Caco-2 (cell line): ENCODE measurements at places on chromosomes 3 and 15.

DNA sequence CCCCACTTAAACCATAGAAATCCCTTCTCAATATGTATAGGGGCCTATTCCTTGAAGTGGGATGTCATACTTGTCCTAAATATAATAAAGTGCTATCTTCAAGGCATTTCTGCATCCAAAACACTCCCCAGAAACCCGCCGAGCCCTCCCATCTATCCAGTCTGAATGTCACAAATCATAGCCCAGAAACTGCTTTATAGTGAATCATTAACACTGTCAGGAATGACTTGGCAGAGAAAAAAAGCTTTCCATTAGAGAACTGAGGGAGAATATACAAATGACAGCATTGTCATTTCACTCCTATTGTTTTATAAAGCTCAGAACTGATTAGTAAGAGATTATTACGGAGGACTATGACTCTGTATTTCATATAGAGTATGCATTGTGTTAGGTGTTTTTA lies 48.4 kb upstream of the MEIS2 start:
- DNase-seq, result no peak

DNA sequence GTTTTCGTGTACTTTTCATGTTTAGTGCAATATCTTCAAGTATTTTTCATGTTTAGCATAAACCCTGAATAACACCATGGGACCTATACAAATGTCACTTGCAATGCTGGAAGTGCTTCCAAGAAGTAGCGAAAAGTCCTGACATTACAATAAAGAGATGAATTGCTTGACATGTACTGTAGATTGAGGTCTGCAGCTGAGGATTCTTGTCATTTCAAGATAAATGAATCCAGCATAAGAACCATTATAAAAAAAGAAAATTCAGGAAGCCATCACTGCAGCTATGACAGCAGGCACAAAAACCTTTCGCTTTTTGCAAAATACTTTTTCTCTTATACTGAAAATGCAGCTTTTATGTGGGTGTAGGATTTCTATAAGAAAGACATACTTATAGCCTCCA lies 37.4 kb downstream of the IFT57 start:
- no peak for DNase-seq

GRCh38 chr15:26767169-26767670 lies 5.6 kb downstream of the GABRB3 start:
- DNase-seq, result no peak

GRCh38 chr3:133643611-133644010 lies 18.1 kb downstream of the TOPBP1 start:
- no peak for DNase-seq

GRCh38 chr3:23806534-23807423 lies 1.0 kb downstream of the UBE2E1 start:
- DNase-seq, result no peak

DNA sequence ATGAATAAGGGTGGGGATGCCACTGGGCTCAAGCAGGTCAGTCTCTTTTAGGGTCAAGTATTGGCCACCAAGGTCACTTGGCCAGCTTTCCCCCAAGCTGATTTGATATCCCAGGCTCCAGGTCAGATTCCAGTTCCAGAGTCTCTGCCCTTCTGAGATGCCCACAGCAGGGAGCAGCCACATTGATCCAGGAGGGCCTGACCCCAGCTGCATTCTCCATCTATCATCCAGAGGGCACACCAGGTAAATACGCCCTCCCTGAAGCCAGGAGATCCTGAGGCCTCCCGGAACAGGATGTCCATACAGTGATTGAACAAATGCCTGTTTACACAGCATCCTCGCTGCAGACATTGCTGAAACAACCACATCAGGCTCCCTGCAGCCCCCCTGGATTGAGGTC lies 264.6 kb upstream of the TLE3 start:
- DNase-seq, result no peak

GRCh38 chr3:50194128-50194902 lies 2.9 kb downstream of the GNAT1 start:
- peak; percentile 61 for DNase-seq

DNA sequence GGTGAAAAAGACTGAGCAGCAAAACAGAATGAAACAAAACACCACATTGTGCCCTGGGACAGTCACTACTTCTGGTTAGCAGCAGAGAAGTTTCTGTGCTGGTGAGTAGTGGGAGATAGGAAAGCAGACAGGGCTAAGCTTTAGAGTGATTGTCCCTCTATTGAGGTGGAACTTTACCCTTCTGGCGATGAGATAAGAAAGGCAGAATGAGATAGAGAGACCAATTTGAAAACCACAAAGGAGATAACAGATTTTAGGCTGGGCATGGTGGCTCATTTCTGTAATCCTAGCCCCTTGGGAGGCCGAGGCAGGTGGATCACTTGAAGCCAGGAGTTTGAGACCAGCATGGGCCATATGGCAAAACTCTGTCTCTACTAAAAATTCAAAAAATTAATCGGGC lies 208.5 kb downstream of the TBL1XR1 start:
- DNase-seq, result no peak

- DNase-seq, result no peak
Measured at GRCh38 chr15:64892847-64893403, 18.8 kb upstream of the ANKDD1A start.

DNA sequence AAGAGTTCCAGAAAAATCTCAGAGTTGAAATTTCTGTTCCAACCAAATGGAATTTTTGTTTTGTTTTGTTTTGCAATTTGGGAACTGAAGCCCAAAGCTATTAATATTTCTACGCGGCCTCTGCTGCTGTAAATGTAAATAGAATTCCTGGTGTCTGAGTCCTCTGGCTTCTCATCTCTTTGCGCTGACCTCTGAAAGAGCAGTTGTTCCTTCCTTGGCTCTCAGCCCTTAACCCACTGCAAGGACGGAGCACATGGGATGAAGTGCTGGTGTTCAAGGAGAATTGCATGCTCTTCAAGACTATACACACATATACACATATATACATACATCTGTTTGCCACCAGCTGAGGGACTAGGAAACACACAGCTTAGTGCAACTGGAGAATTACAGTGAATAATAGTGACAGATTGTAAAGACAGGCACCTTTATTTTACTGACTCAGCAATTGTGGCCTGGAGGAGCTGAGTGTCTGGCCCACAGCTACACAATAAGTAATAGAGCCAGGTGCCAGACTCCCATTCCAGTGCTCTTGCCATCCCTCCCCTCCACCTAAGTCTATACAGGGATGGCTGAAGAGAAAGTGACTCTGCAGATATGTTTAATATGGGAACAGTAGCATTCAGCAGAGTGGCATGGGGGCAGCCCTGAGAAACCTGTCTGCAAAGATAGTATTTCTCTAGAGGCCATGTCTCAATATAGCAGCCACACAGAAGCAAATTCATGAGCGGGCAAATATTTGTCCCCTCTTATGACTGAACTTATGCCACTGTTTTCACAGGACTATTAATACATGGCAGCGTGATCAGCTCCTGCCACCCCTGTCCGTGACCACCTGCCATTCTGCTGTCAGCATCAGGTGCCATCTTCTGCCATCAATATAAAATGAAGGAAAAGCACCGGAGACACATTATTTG lies 42.3 kb downstream of the NEK10 start:
- DNase-seq, result no peak

DNA sequence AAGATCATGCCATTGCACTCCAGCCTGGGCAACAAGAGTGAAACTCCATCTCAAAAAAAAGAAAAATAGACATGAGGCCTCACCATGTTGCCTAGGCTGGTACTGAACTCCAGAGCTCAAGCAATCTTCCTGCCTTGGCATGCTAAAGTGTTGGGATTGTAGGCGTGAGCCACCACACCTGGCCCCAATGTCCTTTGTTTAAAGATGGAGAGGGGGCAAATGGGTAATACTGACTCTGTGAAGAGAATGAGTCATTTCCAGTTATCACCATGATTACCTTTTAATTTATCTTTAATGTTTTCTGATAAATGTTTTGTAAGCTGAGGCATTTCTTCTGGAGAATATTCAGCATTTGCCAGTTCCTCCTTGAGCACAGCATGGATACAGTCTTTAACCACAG lies 2.2 kb downstream of the DYNLT2B start:
- no peak for DNase-seq

- no peak for DNase-seq
Measured at GRCh38 chr15:41182266-41182665, 48.3 kb downstream of the EXD1 start.

- DNase-seq, result peak; percentile 7
Measured at GRCh38 chr15:58551764-58552504, 120.1 kb downstream of the LIPC start.

DNA sequence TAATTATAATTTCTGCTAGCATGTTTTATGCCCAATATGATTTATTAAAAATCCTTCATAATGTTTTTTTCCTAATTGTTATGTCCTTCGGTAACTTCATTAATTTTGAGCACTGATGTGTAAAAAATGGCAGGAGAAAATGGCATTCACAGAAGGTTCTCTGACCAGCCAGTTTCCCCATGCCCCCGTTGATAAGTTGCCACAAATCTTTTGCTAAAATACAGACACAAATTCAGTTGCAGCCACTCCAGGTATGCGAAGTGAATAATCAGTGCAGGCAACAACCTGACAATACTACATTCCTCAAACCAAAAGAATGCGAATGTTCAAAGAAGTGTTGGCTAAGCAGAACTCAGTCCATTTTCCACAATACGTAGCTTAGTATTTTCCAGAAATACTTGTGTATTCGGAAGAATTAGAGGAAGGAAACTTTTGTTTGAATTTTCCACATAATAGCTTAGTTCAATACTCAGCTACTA lies 32.7 kb downstream of the CHL1 start:
- DNase-seq, result no peak

- DNase-seq, result no peak
Measured at GRCh38 chr3:133851266-133851906, 44.3 kb downstream of the RAB6B start.

GRCh38 chr3:94063496-94064119 lies 747 bp downstream of the NSUN3 start:
- DNase-seq, result no peak

- no peak for DNase-seq
Measured at GRCh38 chr3:133965013-133965570, 64.6 kb downstream of the SLCO2A1 start.

GRCh38 chr3:142963516-142964448 lies at the start of gene PAQR9:
Gene PAQR9 (minus strand): TSS chr3:142963674. CDS start chr3:142963336, 338 bp downstream.
- DNase-seq, result no peak

GRCh38 chr3:42672515-42672914 lies 12.8 kb upstream of the KLHL40 start:
- DNase-seq, result no peak

DNA sequence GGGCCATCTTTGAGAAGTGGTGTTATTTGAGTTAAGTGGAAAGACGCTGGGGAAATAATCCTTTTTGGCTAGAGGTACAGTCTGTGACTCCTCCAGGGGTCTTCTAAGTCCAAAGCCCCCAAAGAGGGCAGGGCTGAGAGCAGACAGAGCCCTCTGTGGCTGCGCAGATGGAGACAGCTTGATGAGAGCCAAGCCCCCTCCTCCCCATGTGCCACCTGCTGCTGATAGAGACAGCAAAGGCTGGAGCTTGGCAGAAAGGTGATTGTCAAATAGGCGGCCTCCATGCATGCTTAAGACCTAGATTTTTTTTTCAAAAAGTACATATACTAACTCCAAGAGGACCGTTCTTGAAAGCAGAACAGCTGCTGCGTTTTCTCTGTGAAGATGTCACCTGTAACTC lies 72.4 kb downstream of the CRYGS start:
- DNase-seq, result no peak

DNA sequence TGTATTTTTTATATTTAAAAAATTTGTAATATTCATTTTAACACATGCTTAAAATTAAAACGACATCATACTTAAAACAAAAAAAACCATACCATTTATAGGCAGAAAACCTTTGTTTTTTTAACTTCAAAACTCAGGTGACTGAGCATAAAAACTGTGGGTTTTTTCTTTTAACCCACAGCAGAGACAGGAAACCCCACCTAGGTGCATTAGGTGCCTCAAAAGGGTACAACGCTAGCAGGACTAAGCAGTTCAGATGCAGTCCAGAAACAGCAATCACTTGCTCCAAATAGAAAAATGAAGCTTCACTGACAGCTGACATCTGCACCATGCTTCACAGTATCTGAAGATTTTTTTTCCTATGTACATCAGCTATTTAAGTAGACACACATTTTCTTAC lies 52.3 kb downstream of the GLB1 start:
- no peak for DNase-seq

DNA sequence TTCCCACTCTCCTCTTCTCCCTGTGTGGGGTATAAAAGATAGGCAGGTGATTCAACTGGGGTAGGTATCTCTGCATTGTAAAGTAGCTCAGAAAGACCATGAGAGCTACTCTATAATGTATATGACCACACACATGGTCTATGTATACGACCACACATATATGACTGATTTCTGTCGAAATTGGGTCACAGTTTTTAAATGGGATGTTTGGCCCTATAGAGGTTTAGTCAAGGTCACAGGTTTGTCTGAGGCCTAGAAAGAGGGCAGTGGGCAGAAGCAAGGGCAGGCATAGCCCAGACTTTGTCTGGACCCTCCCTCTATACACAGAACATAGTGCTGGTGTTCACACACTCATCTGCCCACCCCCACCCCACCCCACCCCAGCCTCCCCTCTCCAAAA lies 4.4 kb downstream of the LAMP3 start:
- DNase-seq, result no peak
